NCI-H82 (cell line): ENCODE measurements at places on chromosomes 16 and 17.
A peak's percentile ranks its signal among the peaks of the same experiment; 100 is the strongest.

DNA sequence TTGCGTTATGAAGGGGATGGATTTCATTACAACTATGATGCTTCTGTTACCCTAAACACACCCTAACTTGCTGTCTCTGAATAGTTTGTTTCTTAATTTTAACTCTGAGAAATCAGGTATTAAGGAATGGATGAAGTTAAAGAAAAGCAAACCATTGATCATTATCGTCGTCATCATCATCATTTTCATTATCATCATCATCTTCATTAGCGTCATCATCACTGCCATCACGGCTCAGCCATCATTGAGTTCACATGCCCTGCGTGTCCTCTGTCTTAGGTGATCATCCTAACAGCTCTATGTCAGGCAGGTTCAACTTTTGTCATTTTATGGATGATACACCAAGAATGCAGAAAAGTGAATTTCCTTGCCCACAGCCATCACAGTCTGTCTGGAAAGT is 477.5 kb upstream of the EEF2KMT start:
- no peak for DNase-seq

DNA sequence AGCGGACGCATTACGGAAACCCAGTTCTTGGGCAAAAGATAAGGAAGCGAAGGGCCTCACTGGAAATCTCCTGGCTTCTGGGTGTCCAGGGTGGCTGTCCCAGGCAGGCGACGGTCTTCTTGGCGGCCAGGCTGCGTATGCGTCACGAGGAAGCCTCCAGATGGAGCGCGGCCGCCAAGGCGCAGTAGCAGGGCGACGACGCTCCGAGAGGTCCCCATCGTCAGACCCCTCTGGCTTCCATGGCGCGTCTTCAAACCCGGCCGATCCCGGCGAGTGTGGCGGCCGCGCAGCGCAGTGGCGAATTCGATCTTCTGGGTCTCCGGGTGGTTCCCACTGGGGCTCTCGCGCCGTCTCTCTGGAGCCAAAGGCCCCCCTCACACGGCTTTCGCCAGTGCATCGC is 13.8 kb upstream of the ANKRD40CL start:
- no peak for DNase-seq

DNA sequence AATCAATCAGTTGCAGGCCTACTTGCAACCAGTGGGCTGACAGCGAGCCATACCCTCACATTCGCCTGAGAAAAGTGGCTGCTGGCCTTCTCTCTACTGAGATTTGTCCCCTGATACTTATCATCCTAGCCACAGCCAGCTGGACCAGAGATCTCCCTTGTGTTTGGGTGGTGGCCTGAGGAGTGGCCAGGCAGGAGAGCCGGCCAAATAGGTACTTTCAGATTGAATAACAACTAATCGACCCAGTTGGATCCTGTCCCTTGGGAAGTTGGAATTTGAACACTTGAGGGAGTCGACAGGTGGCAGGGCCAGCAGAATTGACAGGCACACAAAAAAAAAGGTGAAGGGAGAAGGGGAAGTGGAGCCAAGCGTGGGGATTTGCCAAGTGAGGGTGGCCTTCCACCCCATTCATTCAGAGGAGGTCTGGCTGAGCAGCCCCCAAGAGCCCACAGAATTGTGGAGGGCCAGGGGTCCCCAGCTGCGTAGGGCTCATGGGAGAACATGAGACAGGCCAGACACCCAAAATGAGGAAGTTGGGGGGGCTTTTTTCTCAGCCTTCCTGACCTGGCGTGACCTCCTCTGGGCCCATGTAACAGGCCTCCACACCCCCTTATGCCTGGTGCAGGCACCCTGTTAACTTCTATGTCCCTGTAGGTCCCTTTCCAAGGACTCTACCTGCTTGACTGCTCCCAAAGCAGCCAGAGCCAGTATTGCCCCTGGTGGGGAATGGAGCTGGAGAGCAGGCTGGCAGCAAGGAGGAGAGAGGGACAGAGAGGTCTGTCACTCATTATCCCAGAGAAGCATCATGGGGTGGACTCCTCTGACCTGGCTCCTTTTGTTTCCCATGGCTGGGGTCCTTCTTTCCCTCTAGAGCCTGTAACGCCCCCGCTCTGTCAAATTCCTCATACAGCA is 2.9 kb upstream of the RANGRF start:
- DNase-seq, result no peak

- DNase-seq, result no peak
Observed at GRCh38 chr17:79057737-79058385, 16.8 kb upstream of the ENGASE start.

- DNase-seq, result peak; percentile 71
Observed at GRCh38 chr17:43917348-43918025, 10.2 kb upstream of the MPP2 start.

GRCh38 chr17:47225911-47226688 is 17.0 kb downstream of the MYL4 start:
- DNase-seq, result no peak
